ENCODE measurements at places on chromosomes 5 and 9.

DNA sequence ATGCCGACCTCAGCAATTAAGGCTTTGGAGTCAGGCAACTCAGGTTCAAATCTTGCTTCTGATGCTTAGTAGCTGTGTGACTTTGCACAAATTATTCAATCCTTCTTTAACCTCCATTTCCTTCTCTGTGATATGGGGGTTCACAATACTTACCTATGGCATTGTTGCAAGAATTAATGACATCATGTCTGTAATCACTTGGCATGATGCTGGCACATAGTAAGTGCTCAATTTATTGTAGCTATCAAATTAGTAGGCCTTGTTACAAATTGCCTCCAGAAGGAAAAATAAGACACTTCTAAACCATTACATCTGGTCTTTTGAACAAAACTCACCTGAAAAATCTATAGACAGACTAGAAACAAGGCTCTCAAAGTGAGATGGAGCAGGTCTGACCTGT is 29.9 kb upstream of the NDFIP1 start:
- DNase-seq, result no peak

DNA sequence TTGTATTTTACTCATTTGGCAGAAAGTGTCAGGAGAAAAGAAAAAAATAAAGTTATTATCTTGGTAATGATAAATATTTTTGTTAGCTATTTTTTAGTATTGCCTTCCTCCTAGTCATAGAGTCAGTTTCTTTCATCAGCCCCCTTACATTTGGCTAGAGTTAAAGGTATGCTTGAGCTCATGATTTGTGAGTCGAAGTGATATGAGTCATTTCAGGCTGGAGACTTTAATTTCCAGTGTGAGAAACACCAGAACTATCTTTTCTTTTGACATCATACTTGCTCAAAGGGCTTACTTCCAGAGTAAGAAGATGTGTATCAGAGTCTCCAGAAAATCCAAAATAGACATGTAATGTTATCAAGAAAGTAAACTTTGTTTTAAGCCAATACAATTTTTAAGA is 746.7 kb upstream of the TYRP1 start:
- no peak for DNase-seq

GRCh38 chr5:168893283-168893682 is 314.1 kb upstream of the PANK3 start:
- no peak for DNase-seq

DNA sequence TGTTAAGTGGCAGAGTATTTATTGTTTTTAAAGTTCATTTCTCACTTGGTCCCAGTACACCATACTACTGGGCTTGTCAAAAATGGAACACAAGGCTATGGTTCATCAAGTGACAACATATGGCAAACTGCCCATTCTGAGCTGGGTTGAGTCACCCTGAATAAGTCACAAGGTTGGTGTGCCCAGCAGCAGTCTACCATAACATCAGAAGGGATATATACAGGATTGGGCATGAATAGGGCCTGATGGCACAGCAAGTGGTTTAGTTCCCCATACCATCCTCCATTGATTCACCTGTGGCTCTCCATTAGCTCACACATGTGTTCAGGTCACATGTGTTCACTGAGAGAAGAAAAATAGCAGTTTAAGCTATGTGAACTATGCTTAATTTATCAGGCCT is 249.8 kb upstream of the PRDM9 start:
- no peak for DNase-seq

DNA sequence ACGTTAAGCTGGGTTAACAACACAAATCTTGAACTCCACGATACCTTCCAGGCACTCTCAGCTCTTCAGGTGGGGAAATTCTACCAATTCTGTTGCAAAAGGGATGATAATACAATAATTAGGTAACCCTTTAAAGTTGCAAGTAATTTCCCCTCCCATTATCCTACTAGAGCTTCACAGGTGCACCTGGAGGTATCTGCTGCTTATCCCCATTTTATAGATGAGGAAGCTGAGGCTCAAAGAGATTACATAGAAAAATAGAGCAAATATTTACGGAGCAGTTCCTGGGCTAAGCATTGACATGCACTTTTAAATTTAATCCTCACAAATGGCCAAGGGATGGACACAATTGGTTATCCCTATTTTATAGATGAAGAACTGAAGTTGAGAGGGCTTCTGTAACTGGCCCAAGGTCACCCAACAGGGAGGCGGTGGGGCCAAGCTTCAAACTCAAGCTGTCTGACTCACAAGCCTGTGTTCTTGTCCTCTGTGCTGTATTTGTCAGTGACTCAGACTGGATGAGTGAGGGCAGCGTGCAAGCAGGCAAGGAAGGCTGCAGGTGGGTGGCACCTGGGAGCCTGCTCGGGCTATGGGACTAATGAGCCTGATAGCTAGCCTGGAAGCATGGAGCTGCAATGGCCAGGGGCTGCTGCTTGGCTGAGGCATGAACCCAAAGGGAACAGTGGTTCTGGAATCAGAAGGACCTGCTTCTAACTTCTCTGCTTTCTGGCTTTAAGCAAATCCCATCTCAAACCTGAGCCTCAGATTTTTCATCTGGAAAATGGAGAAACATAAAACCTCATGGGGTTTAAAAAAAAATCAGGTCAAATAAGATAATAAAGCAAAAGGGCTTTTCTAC is 105.5 kb downstream of the PDE6A start:
- no peak for DNase-seq

- no peak for DNase-seq
These were observed 127.0 kb upstream of the PALM2AKAP2 start for GRCh38 chr9:109652971-109653370.

- DNase-seq, result no peak
These were observed 173.8 kb upstream of the MVB12B start for GRCh38 chr9:126152622-126153362.

- peak; percentile 85 for DNase-seq
These were observed at the start of gene RNF224 for GRCh38 chr9:137227054-137227852. RNF224 (plus strand) TSS chr9:137227502; CDS start chr9:137228336, 834 bp downstream.

DNA sequence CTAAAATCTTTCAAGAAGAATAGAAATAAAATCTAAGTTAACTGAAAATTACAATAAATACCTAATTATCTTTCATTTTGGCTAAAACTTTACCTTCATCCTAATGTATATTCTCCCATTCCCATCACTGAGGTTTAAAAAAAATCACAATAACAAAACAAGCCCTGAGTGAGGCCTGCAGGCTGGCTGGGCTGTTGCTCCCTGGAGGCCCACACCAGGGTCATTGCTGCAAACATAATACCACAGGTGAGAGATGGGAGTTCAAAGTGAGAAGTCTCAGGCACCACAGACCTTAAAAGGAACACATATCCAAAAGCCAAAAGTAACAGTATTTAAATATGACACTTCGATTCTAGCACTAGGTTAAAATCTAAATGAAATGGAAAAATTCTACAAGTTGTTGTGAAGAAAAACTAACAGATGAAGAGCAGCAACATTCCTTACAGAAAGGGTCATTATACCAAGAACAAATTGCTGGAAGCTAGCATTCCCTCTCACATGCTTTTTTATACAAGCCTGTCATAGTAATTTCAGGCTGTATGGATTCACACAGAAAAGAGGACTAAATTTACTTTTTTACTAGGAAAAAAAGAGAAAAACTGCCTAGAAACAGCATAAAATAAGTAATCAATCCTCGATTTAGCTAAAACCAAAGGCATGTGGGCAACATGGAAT is 57.8 kb downstream of the AUH start:
- DNase-seq, result no peak

- DNase-seq, result no peak
These were observed 141.9 kb downstream of the SPATA31D1 start for GRCh38 chr9:82130331-82131042.

DNA sequence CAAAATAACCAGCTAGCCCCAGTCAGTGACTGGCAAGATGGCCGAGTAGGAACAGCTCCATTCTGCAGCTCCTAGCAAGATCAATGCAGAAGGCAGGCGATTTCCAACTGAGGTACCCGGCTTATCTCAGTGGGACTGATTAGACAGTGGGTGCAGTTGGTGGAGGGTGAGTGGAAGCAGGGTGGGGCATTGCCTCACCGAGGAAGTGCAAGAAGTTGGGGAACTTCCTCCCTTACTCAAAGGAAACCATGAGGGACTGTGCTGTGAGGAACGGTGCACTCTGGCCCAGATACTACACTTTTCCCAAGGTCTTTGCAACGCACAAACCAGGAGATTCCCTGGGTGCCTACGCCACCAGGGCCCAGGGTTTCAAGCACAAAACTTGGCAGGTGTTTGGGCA is 9.6 kb upstream of the BTNL8 start:
- no peak for DNase-seq

DNA sequence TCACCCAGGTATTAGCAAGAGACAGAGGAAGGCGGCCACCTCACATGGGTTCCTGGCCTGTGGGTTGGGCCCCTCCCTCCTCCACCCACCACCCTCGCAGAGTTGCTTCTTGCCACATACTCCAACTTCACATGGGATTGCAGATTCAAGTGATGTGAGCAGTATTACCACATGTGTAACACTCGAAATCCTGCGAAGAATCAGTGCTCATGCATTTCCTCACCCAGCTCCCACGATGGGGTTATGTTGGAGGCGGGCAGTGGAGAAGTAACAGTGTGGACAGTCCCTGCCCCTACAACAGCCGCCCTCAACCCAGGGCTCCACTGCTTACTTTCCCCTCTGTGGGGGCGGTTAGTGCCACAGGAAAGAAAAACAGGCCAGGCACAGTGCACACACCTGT is 3.9 kb upstream of the FBP1 start:
- DNase-seq, result no peak

DNA sequence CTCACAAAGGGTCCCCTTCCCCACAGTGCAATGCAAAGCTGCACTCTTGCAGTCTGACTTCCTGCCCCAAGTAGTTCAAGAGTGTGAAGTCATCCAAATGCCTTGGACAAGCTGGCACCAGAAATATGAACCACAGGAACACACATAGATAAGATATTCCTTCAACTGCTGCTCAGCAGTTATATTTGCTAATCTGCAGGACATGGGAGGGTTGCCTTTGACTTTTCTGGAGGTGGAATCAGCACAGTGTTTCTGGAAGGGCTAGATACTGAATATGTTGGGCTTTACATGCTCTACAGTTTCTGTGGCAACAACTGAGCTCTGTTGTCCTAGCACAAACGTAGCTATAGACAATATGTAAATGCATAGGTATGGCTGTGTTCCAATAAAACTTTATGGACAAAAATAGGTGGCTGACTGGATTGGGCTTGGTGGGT is 96.7 kb upstream of the PCA3 start:
- no peak for DNase-seq

GRCh38 chr9:13513716-13514444 is 234.4 kb upstream of the MPDZ start:
- DNase-seq, result no peak

- DNase-seq, result no peak
These were observed 350.4 kb downstream of the CDH10 start for GRCh38 chr5:24294333-24294732.

DNA sequence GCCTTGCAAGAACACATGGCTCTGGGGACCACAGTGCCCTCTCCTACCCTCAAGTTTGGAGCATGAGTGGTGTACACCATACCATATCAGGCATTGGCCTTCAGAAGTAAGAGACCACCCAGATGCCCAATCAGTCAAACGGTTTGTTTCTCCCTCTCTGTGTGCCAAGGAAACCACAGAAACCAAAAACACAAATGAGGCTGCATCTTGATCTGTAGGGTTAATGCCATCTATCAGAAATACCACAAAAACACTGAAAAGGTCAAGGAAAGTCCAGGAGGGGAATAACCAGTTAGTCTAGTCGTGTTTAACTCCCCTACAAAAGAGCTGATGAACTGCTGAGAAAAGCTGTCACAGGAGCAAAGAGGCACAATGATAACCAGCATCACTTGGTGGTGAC is 78.4 kb downstream of the INSYN2B start:
- no peak for DNase-seq

- no peak for DNase-seq
These were observed 98.8 kb downstream of the KLF4 start for GRCh38 chr9:107390778-107391177.

DNA sequence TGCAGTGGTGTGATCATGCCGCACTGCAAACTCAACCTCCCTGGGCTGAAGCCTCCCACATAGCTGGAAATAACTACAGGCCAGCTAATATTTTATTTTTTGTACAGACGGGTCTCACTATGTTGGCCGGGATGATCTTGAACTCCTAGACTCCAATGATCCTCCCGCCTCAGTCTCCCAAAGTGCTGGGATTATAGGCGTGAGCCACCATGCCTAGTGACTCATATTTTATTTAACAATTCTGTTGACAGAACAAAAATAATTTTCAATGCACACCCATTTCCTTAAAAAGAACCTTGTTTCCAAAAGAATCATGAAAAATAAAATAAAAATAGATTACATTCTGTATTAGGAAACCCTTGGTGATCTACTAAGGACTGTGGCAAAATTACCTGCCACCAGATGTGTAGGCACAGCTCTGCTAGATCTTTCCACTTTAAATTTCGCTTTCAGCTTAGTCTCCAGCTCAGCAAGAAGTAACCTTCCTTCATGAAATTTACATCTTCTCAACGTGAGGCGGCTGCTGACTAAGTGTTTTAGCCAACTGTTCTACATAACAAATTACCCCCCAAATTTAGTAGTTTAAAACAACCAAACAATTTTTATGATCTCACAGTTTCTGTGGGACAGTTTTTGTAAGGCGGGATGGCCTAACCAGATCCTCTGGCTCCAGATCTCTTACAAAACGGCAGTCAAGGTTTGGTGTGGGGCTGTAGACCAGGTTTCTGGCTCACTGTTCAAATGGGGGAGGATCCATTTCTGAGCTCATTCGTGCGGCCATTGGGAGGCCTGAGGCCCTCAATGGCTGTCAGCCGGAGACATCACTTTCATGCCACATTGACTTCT is 32.6 kb upstream of the GOLPH3 start:
- no peak for DNase-seq

GRCh38 chr9:107839371-107839770 is 349.8 kb upstream of the KLF4 start:
- DNase-seq, result no peak

DNA sequence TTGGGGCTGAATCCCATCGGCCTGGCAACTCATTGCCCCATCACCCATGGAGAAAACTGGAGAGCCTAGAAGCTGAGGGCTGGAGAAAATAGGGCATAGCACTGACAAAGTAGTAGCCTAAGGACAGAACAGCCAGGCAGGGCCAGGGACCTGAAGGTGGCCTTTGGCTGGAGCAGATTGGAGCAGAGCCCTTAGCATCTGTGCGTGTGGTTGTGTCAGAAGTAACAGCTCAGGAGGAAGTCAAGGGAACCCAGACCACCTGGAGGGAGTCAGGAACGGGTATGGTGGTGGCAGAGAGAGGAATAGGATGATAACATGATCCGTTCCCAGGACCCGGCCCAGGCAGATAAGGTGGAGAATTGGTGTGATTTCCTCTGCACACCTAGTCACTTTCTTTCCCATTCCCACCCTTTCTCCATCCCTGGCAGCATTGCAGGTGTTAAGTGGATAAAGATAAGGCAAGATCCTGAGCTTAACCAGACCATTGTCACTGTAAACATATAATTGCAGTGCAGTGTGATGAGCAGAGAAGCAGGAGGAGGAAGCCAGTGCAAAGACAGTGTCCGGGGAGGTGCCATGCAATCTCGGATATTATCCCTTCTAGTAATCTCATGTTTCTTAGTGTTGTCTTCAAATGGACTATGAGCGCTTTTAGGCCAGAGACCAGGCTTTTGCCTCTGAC is 67.0 kb downstream of the NDFIP1 start:
- no peak for DNase-seq

- DNase-seq, result peak; percentile 65
These were observed 5.5 kb downstream of the NSMF start for GRCh38 chr9:137453643-137454081.

- peak; percentile 5 for DNase-seq
These were observed 284.8 kb downstream of the CRB2 start for GRCh38 chr9:123640792-123641222.
